ENCODE measurements at places on chromosomes 7 and 10.

GRCh38 chr10:12488626-12489025 is 139.3 kb downstream of the CAMK1D start:
- no peak for DNase-seq

- peak; percentile 22 for DNase-seq
Measured at GRCh38 chr7:92609921-92610518, 19.8 kb upstream of the FAM133B start.

GRCh38 chr10:110269374-110270318 is 35.1 kb downstream of the SMNDC1 start:
- DNase-seq: no peak

DNA sequence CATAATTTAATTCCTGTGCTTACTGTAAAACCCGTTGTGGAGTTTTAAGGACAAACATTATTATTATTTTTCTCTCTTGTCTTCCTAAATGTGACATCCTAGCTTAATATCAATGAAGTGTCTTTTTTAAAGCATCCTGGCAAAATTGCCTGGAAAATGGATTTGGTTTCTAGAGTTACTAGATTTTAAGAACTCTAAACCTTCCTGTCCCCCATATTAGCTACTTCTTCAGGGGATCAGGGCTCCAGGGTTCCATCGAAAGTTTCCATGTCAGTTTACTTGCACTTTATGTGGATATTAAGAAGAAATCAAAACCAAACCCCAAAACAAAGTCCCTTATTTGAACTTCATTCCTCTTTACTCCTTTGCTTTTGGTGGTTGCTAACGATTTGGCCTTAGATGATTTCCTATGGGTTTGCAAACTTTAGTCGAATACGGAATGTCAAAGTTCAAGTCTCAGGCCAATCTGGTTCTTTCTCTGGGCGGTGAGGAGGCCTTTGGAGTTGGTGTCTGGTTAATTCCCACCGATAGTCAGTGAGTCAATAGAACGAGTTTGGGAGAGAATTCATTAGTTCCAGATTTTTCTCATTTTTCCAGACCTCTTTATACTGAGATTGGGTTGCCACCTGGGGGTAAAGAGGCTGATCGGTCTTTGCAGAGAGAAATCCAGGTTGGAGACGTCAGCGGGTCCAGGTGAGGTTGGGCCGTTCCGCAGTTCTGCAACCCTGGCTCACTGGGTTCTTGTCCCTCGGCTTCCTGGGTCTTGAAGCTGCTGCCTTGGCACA is 1.1 kb downstream of the CUX1 start:
- DNase-seq: no peak

GRCh38 chr7:7641129-7641663 is 644 bp downstream of the UMAD1 start:
- no peak for DNase-seq

DNA sequence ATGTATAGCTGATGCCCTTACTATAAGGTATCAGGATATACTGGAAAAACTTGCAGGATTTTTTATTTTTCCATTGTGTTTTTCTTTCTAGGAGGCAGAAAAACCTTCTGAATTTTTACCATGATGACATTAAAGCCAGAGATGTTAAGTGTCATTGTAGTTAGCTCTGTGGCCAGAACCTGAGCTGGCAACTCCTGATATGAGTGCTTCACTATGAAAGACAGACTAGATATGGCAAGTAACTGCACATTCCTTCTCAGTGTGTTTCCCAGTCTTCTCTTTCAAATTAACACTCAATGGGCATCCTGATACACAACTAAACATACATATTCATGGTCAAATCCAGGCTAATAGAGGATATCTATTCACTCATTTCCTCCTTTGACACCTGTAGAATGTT is 166.2 kb downstream of the CTTNBP2 start:
- DNase-seq: no peak

DNA sequence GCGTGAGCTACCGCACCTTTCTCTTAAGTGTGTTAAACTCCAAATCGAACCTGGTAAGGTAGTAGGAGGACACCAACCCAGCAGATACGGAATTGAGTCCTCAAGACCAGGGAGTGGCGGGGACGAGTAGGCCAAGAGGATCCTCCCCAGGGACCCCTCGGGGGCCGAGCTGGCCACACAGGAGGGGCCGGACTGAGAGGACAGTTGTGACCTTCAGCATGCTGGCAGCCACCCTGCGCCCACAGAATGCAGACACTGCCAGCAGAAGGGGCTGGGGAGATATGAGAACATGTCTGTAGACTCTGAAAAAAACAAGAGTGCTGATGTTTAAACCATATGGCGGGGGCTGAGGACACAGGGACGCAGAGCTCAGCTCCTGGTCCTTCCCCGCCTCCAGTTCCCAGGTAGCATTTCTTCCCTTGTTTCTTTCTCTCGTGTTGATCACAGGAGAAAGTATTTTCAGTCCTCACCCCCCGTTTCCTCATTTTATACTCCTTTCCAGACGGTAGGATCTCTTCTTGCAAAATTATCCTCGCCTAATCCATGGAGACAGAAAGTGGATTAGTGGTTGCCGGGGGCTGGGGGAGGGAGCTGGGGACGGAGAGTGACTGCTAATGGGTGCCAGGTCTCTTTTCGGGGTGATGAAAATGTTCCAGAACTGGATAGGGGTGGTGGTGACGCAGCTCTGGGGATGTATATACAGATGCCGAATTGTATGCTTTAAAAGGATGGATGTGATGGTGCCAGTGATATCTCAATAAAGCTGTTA is 11.5 kb upstream of the UNCX start:
- DNase-seq: no peak

DNA sequence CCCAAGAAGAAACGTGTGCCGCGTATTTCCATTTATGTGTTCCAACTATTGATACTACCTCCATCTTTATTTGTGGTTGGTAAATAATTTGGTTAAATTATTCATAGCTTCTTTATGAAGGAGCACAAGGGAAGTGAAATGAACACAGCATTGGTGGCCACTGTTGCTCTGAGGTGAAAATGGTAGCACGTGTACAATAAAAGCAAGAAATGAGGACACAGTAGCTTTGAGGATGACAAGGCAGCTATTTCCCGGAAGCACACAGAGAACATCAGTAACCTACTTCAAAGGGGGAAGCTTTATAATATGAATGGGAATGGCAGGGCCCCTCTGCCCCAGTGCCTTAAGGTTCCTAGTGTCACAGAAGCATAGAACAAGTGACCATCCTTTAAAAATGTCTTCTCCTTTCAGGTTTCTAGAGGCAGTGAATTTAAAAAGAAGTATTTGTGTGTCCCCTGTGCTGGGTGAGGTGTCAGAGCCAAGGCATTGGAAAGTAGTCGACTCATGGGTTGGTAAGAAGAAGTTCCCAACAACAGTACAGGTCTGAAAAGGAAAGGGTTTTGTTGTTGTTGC is 78.8 kb downstream of the SGMS1 start:
- no peak for DNase-seq

DNA sequence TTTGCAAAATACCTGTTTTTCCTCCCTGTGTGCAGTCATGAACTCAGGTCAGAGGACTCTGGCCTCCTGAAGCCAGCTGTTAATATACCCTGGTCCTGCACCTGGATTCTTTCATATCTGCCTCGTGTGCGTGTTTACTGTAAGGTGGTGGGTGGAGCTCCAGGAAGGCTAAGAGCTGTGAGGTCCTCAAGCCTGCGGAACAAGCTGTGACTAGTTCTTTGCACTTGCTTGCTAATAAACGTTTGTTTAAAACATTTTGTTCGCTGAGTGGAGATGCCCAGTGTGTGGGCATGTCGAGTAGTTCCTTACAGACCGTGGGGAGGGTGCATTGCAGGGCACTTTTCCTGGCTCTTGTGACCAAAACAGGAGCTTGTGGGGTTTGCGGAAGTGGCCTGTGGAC is 139.0 kb downstream of the DOCK1 start:
- peak; percentile 30 for DNase-seq

DNA sequence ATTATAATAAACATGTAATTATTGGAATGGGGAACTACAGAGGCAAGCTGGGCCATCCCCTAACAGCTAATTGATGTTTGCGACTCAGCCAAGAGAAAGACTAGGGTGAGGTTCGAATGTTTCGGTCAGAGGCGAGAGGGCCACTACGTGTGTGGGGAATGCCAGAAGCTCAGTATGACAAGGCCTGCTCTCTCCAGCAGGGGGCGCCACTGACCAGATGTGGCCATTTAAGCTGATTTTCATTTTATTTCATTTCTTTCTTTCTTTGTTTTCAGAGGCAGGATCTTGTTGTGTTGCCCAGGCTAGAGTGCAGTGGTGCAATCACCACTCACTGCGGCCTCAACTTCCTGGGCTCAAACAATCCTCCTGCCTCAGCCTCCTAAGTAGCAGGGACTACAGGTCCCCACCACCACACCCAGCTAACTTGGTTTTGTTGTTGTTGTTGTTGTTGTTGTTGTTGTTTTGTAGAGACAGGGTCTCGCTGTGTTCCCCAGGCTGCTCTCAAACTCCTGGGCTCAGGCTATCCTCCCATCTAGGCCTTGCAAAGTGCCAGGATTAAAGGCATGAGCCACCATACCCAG is 38.1 kb downstream of the TMEM130 start:
- no peak for DNase-seq

DNA sequence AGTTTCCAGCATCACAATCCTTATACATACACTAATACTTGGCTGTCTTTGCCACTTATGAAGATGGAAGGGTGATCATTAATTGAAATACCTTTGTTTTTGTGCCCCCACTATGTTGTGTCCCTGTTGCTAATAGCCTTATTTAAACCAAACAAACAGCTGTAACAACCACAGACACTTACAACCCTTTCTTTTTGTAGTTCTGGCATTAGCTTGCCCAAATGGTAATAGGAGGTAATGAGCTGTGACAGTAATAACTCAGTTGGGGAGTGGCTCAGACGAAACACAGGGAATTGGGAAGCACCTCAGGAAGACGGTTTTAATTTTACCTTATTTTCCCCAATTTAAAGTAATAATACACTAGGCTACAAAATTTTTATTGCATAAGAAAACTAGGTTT is 83.4 kb downstream of the MDFIC start:
- DNase-seq: peak; percentile 93

DNA sequence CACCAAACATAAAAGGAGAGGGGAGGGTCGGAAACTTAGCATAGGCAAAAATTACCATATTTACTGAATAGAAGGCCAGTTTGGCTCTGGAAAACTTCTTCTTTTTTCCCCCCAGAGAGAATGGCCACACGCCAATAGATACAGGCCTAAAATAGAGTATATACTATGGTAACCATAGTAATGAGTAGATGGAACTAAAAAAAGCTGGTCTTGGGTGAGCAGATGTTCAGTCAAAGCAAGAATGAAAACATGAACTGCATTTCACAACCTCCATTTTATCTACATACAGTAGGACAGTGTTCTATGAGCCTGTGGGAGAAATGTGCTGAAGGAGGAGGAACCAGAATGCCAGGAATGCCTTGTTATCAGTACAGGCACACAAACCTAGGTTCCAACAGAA is 141.7 kb upstream of the SEMA3A start:
- DNase-seq: no peak

GRCh38 chr7:70456719-70457118 is 675.2 kb upstream of the GALNT17 start:
- DNase-seq: no peak

DNA sequence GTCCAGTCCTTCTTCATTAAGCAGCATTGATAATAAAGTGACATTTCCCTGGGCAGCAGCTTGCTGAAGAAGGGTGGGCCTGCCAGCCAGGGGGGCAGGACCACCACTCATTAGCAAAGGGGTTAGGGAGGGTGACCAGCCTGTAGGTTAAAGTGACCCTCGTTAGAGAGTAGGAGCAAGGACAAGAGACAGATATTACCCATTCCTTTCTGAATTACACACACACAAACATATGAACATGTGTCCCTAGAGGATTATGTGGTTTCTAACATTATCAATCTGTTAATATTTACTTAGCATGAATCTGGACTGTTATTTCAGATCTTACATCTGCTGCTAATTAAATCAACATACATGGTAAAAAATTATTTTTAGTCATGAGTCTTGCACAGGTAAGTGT is 88.9 kb downstream of the CTTNBP2 start:
- no peak for DNase-seq

DNA sequence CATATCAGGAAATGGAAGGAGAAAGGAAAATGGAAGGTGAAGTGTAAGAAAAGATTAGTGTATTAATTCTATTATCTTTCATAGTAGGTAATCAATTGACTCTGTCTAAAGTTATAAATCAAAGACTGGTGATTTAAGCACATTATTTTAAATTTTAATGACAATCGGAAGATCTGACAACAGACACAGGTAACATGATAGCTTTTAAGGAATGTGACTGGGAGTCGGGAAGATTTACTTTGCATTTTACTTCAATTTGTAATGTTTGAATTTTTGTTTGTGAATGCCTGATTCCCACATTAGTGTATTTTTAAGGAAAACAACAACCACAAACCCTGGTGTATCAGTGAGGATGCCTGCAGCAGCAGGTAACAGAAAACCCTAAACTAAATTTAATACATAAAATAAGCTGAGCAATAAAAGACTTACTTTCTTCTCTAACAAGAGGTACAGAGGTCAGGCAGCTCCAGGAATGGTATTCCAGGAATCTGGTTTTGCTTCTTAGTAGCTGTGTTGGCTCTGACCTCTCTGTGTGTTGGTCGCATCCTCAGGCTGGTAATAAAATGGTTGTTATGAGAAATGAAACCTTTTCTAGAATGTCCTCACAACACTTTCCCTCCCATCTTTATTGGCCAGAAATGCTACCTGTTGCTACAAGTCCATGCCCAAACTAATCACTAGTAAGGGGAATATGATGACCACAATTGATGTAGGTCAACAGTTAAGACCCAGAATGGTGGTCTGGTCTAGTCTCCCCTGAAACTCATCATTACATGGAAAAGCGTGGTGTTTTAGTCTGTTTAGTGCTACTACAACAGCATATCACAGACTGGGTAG is 12.2 kb downstream of the DNAJB9 start:
- no peak for DNase-seq

GRCh38 chr7:105439174-105439893 is 50.6 kb upstream of the SRPK2 start:
- peak; percentile 14 for DNase-seq

- DNase-seq: peak; percentile 54
Measured at GRCh38 chr7:124764847-124765400, 668 bp downstream of the GPR37 start.

DNA sequence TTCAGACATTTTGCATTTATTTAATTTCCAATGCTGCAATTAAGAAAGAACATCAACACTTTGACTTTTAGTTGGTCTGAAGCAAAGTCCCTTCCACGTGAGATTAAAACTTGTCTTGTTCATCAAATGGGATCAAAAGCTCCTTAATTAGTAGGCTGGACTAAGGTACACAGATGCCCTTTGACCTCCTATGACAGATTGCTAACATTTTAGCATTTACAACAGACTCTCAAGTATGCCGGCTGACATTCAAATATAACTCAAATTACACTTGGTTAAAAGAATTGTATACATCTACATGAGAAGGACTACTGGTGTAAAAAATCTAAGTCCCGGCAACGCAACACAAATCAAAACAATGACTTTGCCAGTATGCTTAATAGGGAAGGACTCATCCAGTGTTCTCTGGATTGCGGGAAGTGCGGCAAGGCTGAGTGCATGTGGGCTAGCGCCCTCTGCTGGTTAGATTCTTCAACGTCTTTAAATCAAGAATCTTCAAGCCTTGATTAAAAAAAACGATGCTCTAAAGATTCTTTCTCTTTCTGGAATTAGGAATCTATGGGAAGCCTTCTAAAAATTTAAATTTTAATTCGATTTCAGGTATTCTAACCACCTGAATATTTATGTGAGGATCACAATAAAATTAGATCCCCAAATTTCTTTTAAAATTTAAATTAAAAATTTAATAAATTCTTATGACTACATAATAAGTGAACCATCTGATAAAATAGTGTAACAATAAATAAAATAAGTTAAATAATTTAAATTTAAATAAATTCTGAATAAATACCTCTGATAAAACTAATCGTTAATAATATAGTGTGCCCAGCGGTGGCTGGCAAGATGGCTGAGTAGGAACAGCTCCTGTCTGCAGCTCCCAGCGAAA is 444.7 kb downstream of the DGKB start:
- DNase-seq: peak; percentile 78
